AG04450 (cell line): ENCODE measurements at places on chromosomes 5 and 9.
A peak's percentile ranks its signal among the peaks of the same experiment; 100 is the strongest.

GRCh38 chr9:112119225-112120029 is 55.7 kb downstream of the SUSD1 start:
- DNase-seq, result no peak

DNA sequence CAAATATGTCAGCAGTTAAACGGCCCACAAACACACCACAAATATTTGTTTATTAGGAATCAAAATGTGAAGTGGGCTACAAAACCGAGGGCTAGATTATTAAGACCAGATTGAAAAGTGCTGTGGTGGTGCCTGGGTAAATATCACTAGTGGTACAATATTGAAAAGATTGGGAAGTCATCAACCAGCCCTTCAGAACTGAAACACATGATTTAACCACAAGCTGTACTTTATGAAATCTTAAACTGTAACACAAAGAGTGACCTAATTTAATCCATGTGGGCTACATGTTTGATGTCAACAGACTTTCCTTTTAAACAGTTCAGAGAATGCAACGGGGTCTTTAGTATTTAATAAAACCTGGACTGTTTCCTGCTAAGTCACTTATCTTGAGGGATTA is 182.3 kb downstream of the SPATA31D1 start:
- DNase-seq, result no peak

GRCh38 chr5:82312373-82312856 is 34.3 kb upstream of the RPS23 start:
- DNase-seq, result peak; percentile 69

GRCh38 chr9:137021568-137021978 is 6.5 kb downstream of the ABCA2 start:
- no peak for DNase-seq

DNA sequence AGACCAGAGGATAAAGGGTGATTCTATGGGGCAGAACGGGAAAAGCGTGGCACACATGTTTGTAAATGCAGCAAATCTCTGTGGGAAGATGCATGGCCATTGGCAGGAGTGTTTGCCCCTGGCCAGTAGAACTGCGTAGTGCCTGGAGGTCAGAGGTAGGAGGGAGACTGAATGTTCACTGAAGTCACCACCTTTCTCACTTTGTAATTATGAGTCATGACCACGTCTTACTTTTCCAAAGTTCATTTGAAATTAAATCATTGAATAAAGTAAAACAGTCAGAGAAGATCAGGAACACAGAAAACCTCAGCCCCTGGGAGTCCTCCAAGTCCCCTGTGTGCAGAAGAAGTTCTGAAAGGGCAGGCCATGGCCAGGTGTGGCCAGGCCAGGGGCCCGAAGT is 4.6 kb downstream of the PTGES start:
- no peak for DNase-seq
